ENCODE measurements at places on chromosomes 4 and X.

DNA sequence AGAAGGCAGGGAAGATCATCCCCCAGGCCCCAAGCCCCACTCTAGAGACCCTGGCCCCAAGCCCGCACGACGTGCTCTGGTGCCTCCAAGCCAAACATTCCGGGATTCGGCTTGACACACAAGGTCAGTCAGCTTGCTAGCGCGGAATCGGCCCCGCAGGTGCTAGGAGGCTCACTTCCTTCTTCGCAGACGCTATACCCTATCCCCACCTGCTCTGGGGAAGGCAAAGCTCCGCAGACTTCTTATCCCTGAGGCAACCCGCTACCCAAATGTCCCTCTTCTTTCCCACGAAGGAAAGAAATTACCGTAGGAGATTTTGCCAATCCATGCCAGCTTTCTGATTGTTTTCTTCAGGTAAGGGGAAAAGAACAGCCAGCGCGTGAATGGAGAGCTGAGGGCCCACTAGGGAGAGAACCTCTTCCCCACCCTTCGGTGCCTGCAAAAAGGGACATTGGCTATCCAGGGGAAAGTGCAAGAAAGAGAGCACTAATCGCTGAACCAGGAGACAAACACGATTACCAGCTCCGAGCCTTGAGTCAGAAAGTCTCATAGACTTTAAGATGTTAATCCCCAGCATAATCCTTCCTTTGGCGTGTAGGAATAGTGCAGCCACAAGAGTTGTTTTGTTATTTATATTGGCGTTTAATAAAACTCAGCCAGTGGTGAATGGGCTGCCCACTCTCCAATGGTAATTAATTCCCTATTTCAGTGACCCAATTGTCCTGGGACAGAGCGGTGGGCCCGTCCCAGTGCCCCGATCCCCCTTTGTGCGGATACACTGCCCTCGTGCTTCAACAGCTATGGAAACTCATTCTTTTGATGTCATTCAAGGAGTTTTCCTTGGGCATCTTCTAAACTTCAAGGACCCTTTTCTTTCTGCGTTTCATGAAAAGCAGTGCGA lies 5.4 kb upstream of the NEUROG2 start:
- DNase-seq: no peak

- DNase-seq: no peak
Measured at GRCh38 chr4:85499573-85499972, 24.6 kb downstream of the ARHGAP24 start.

GRCh38 chrX:153924149-153924861 lies 1.8 kb downstream of the ARHGAP4 start:
- DNase-seq: peak; percentile 19

- DNase-seq: no peak
Measured at GRCh38 chrX:39019056-39019455, 217.8 kb downstream of the MID1IP1 start.

DNA sequence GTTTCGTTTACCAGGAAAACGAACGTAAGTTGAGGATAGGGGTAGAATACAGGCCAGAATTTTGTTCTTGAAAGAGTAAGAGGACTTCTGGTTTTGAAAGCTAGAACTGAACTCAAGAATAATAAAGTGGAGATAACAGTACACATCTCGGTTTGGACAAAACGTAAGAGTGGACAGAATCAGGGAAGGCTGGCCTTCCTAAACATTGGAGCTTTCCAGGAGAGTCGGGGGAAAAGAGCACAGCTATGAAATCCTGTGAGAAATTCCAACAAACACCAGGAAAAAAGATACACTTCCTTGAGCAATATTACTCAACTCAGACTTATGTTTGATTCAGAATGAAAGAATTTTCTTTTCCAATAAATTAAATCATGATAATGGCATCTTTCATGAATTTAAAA lies 1.2 kb downstream of the CTSO start:
- DNase-seq: no peak

Measured in caudate nucleus (tissue), 63 donors.